CD4-positive, alpha-beta T cell treated with Interferon gamma for 1 hour (primary cell): ENCODE measurements at places on chromosomes 12 and 14.

DNA sequence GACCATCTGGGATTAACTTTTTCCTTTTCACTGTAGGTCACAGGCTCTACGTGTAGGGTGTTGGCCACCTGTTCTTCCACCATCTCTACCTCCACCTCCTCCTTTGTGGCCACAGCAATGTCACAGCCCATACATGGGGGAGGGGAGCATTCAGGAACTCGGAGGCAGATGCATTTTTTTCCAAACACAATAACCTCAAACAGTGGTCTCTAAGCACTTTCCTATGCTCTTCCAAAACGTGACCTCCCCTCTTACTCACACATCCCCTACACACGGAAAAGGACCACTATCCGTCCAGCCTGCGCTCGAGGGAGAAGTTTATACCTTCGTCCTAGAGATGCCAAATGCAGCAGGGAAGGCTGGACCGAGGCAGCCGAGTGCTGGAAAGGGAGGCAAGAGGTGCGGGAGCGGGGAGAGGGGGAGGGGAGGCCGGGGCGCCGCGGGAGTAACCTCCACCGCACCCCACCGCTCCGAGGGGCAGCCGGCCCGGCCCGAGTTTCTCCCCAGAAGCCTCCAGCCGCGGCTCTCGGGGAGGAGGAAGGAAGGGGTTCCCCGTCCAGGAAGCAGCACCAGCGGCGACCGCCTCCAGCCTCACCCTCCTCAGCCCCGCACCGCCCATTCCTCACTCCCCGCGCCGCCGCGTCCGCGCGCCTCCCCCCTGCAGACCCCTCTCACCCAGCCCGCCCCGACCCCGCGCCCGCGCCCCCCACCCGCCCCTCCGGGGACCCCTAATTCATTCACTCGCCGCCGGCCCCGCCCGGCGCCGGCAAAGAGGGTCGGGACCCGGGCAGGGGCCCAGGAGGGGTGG lies 594 bp downstream of the KRAS start:
- peak; percentile 50 for DNase-seq

DNA sequence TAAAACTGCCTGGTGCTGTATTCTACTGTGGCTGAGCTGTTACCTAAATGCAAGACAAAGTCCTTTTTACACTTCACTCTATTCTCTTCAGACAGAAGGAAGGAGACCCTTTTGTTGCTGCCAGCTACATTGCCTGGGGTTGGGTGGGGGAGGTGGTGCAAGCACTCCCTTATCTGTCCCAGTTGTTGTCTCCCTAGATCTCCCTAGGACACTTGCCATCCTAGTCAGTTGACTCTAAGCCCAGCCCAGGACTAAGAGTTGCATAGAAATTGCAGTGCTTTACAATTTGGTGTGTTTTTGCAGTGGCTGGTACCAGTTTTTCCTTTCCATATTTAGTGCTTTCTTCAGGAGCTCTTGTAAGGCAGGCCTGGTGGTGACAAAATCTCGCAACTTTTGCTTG lies 35.1 kb downstream of the SCYL2 start:
- DNase-seq, result no peak

- no peak for DNase-seq
These were observed 4.2 kb downstream of the SCNN1A start for GRCh38 chr12:6370994-6371754.

GRCh38 chr14:67680941-67681340 lies 6.5 kb upstream of the VTI1B start:
- DNase-seq, result peak; percentile 44

DNA sequence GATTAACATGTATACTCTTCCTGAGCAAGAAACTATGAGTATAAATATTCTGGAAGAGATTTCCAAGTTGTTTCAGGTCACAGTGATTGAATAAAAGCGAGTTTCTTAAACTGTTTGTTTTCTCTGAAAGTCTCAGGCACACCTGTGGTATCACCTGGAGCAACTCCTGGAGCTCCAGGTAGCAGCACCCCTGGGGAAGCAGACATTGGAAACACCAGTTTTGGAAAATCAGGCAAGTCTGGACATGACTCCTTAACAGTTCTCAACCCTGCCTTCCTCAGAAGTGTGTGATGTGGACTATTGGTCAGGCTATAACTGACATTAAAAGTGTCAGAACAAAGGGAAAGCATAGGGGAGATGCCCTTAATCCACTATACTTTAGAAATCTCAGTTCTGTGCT lies 217.6 kb upstream of the CNTN1 start:
- DNase-seq, result no peak

- no peak for DNase-seq
These were observed 7.2 kb upstream of the FOXN3 start for GRCh38 chr14:89424241-89424640.
